ENCODE measurements at places on chromosomes 5 and 9.

- DNase-seq: no peak
Observed at GRCh38 chr5:40654377-40654991, 25.2 kb upstream of the PTGER4 start.

DNA sequence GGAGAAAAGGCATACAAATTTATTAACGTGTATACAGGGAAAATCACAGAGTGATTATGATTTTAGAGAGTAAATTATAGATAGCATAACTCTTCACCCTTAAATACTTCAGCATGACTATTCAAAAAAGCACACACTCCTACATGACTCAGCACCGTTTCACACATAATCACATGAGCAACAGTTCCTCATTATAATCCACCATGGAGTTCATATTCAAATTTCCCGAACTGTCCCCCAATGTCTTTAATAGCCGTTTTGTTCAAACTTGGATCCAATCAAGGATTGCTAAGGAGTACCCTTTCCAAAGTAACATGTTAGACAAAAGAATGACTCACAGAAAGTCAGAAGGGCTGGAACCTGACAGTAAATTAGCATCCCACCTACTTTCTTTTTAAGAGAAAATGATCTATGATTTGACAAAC lies 32.1 kb downstream of the RAPGEF1 start:
- no peak for DNase-seq

- no peak for DNase-seq
Observed at GRCh38 chr9:134303601-134304000, 22.7 kb upstream of the RXRA start.

GRCh38 chr5:24595329-24595728 lies 49.4 kb downstream of the CDH10 start:
- DNase-seq: no peak

GRCh38 chr5:88290801-88291200 lies 22.2 kb upstream of the TMEM161B start:
- no peak for DNase-seq

GRCh38 chr9:124779368-124780059 lies 2.6 kb downstream of the OLFML2A start:
- no peak for DNase-seq

DNA sequence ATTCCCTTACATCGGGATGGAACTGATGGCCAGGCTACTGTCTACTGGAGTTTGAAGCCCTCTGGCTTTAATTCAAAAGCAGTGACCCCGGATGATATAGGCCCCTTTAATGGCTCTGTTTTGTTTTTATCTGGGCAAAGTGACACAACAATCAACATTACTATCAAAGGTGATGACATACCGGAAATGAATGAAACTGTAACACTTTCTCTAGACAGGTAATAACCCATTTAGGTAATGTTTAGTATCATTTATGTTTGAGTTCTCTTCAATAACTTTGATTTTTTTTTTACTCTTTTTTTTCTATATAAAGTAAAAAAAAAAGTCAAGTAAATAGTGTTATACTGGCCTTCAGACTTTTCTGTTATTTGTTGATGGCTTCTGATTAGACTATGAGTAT lies 79.1 kb downstream of the ADGRV1 start:
- DNase-seq: no peak

GRCh38 chr5:103428923-103429322 lies 133.7 kb downstream of the NUDT12 start:
- no peak for DNase-seq

- no peak for DNase-seq
Observed at GRCh38 chr9:90137801-90138200, 504.8 kb downstream of the DIRAS2 start.

DNA sequence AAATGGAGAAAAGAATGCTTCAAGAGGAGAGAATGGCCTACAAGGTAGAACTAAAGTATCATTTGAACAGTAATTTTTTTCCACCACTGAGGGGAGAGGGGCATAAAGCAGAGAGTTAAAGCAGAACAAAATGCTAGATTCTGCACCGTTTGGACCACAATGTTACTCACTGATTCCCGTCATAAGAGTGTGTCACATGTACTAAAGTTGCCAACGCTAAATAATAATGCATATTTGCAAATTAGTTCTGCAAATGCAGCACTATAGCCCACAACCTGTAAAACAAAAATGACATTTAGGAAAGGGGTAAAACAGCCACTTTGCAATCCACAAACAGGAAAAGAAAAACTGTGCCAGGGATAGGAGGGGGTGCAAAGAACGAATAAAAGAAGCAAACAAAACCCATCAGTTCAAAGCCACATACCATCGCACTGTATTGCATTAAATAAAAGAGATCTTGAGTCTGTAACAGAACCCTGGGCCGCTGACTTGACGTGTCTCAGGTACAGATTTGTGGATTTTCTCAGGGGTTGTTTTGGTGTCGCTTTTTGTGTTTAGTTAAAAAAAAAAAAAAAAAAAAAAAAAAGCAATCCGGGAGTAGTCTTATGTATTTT lies 7.7 kb upstream of the NFIB start:
- DNase-seq: no peak

- no peak for DNase-seq
Observed at GRCh38 chr5:9859808-9860207, 229.7 kb upstream of the TAS2R1 start.
